T-helper 17 cell (primary cell): ENCODE measurements at places on chromosomes 16 and 17. TPM values are rescaled to one million over a fixed set of nuclear protein-coding genes. Genes with fewer than 3 reads are reported as not detected.

The SAMD14 gene
- total RNA-seq, result 5.8 TPM

The HOXB2 gene
- total RNA-seq, result 4.5 TPM

DNA sequence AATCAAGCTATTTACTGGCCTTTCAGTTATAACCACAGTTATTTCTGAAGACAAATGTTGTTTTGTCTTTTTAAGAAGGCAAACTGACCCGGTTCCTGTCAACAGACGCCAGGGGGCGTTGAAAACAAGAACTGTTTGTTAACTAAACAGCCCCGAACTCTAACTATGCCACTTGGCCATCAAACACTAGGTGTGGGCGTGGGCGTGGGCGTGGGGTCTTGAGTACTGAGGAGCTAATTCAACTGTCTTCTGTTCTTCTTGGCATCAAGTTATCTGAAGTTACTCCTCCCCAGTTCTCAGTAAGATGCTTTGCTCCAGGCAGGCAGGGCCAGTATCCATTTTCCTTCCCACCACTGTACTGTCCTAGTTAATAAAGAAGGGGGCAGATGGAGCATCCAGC, 63.3 kb upstream of the MTMR4 start:
- no peaks in the 10 kb centered on the region for H3K4me1 ChIP-seq
- no peaks in the 10 kb centered on the region for H3K27me3 ChIP-seq
- peak; percentile 24 for DNase-seq
- no peak overlapping the region for H3K27ac ChIP-seq
- H3K4me3 ChIP-seq, result no peak overlapping the region
- H3K36me3 ChIP-seq, result no peaks in the 10 kb centered on the region

DNA sequence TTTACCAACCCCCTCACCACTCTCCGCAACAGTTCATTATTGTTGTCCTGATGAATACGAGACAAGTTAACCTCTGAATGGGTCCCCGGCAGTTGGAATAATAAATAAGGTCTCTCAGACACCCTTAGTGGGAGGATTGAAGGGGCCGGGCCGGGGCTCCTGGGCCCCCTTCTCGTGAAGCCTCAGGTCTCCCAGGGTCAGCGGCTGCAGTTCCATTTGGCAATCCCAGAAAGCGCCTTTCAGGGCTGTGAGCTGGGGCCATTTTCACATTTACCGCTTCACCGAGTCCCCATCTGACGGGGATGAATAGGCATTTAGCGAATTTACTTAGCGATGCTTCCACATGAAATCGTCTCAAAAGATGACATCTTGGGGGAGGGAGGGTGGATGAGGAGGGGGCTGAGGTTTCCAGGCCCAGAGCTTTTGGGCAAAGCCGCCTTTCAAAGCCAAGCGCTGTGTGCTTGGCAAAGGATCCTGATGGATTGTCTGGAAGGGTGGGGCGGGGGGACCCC, 309.8 kb downstream of the XYLT1 start:
- H3K4me1 ChIP-seq, result peaks cover 18% of the 10 kb centered on the region
- peaks cover 10% of the 10 kb centered on the region for H3K36me3 ChIP-seq
- H3K4me3 ChIP-seq, result no peak overlapping the region
- no peak for DNase-seq
- no peak overlapping the region for H3K27ac ChIP-seq

DNA sequence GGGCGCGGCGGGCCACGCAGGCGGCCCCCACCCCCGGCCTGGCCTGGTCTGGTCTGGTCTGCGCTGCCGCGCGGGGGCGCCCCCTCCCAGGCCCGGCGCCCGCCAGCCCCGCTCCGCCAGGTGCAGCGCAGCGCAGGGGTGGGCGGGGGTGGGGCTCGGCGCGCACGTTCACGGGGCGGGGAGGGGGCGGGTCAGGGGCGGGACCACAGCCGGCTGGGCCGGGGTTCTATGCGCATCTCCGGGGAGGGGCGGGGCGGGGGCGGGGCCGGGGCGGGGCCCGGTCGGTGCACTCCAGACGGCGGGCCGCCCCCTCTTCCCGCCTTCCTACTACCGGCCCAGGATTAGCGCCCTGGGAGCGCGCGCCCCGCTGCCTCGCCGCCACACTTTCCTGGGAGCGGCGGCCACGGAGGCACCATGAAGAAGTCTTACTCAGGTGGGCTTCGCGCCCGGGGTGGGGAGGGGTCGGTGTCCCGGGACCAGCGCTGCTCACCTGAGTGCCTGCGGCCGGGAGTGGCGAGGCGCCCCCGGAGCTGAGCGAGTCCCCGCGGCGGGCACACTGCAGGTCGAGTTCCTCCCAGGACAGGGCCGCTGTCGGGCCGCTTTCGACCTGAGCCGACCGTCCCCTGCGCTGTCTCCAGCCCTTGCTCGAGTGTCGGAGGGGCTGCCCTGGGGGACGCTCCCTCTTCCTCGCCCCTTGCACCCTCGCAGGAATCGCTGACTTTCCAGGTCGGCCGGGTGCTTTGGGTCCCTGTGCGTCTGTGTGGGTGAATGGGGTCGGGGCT, 140.5 kb downstream of the SEC14L1 start:
- DNase-seq, result peak; percentile 68
- peaks cover 14% of the 10 kb centered on the region for H3K4me1 ChIP-seq
- H3K27me3 ChIP-seq, result peaks cover 28% of the 10 kb centered on the region
- peak overlapping the region; percentile 91 for H3K4me3 ChIP-seq
- no peaks in the 10 kb centered on the region for H3K36me3 ChIP-seq
- peak overlapping the region; percentile 99 for H3K27ac ChIP-seq

GRCh38 chr17:851924-852323, 69.8 kb downstream of the MRM3 start:
- DNase-seq, result no peak
- H3K4me3 ChIP-seq, result no peak overlapping the region
- H3K36me3 ChIP-seq, result no peaks in the 10 kb centered on the region
- H3K27ac ChIP-seq, result no peak overlapping the region
- peaks cover 45% of the 10 kb centered on the region for H3K27me3 ChIP-seq

DNA sequence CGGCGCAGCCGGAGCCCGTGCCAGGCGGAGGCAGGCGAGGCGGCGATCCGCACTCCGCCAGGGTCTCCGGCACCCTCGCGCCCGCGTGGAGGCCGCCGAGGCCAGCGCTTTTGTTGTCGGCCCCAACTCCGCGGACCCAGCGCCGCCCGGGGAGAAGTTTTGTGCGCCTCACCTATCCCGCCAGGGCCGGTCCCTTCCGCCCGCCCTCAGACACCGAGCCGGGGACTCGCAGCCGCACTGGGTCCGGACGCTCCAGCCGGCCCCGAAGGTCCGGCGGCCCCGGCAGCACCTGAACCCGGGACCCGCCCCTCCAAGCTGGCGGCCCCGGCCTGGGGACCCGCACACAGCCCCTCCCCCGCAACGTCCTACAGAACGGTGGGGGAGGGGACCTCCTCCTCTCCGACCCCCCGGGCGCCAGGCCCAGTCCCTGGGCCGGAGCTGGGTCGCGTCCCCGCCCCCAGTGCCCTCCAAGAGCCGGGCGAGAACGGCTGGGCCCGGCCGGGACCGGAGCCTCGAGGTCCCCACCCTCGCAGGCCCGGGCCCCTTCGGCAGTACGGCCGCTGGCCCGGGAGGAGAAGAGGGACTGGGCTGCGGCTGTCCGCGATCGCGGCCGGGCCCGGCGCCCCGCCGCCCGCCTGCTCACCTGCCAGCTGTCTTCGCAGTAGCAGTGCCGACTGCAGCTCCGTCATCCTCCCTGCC, 698 bp downstream of the UBE2G1 start:
- H3K27me3 ChIP-seq, result no peaks in the 10 kb centered on the region
- peak overlapping the region; percentile 84 for H3K4me3 ChIP-seq
- peak overlapping the region; percentile 92 for H3K27ac ChIP-seq
- DNase-seq, result peak; percentile 26
- H3K36me3 ChIP-seq, result peaks cover 2% of the 10 kb centered on the region

GRCh38 chr17:39666601-39667261, 1.5 kb upstream of the PNMT start:
- peaks cover 3% of the 10 kb centered on the region for H3K36me3 ChIP-seq
- DNase-seq, result no peak
- no peak overlapping the region for H3K27ac ChIP-seq
- H3K4me1 ChIP-seq, result peaks cover 5% of the 10 kb centered on the region

DNA sequence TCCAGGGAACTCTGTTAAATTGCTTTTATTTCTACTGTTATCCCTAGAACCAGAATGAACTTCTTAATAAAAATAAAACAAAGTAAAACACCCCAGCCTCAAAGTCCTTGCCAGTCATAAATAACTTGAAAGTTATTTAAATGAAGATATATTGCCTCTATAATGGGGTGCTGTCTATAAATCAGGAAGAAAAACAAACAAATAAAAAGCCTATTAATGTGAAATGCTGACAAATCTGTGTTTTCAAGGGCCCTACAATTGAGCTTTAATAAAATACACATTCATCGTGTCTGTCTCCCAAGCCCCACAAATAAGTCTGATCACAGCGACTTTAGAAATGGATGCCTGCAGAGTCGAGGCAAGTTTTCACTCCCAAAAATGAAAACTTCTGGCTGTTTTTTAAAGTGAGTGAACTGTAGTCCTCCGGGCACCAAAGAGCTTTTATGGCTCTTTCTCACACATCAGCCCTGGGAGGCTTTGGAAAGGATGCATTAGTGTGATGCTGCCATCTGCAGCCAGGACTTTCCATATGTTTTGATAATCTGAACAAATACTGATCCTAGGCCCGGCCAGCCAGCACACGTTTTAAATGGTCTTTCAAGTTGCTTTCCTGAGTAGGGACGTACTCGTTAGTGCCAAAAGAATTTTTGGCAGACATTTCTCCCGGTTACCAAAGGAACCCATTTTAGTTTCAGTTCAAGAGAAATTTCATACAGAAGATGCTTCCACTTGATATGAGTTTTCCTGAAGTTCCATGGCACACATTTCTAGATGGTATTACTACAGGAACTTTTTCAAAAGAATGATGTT, 16.3 kb downstream of the NACA2 start:
- H3K4me1 ChIP-seq, result no peaks in the 10 kb centered on the region
- no peak for DNase-seq
- H3K4me3 ChIP-seq, result no peak overlapping the region
- H3K27ac ChIP-seq, result no peak overlapping the region
- peaks cover 45% of the 10 kb centered on the region for H3K27me3 ChIP-seq
- no peaks in the 10 kb centered on the region for H3K36me3 ChIP-seq

GRCh38 chr16:65120831-65121721, 787 bp downstream of the CDH11 start:
- DNase-seq, result no peak
- H3K4me3 ChIP-seq, result no peak overlapping the region
- H3K4me1 ChIP-seq, result no peaks in the 10 kb centered on the region
- H3K36me3 ChIP-seq, result peaks cover 4% of the 10 kb centered on the region

GRCh38 chr16:50575743-50576142, 27.5 kb downstream of the NKD1 start:
- H3K4me1 ChIP-seq, result peaks cover 6% of the 10 kb centered on the region
- no peak overlapping the region for H3K27ac ChIP-seq
- DNase-seq, result no peak
- no peak overlapping the region for H3K4me3 ChIP-seq
- peaks cover 6% of the 10 kb centered on the region for H3K36me3 ChIP-seq

DNA sequence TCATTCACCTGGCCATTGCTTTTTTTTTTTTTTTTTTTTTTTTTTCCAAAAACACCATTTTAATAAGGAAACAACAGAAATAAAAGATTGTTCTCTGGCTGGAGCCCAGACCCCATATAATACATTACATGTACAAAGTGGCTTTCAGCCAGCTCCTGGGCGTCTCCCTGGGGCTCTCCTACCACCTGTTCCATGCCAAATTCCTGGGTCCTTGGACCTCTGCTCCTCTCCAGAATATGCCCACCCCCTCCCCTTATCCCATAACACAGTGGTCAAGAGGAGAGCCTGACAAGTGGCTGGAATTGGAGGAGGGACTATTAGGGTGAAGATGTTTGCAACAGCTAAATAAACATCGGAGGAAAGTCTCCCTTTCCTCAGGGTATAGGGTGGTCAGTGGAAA, 3.6 kb upstream of the PHF12 start:
- DNase-seq, result no peak
- H3K27ac ChIP-seq, result no peak overlapping the region
- H3K27me3 ChIP-seq, result no peaks in the 10 kb centered on the region

GRCh38 chr17:70172449-70172848, 3.1 kb downstream of the KCNJ2 start:
- H3K27ac ChIP-seq, result no peak overlapping the region
- H3K27me3 ChIP-seq, result peaks cover 68% of the 10 kb centered on the region
- no peak overlapping the region for H3K4me3 ChIP-seq
- no peak for DNase-seq
- H3K36me3 ChIP-seq, result peaks cover 3% of the 10 kb centered on the region

GRCh38 chr17:64022611-64023063, 2.2 kb upstream of the ICAM2 start:
- peaks cover 46% of the 10 kb centered on the region for H3K4me1 ChIP-seq
- H3K27ac ChIP-seq, result peak overlapping the region; percentile 100
- no peak for DNase-seq
- no peaks in the 10 kb centered on the region for H3K27me3 ChIP-seq
- no peaks in the 10 kb centered on the region for H3K36me3 ChIP-seq
- H3K4me3 ChIP-seq, result peak overlapping the region; percentile 70

- DNase-seq, result no peak
- H3K27me3 ChIP-seq, result peaks cover 6% of the 10 kb centered on the region
- H3K4me1 ChIP-seq, result peaks cover 19% of the 10 kb centered on the region
- H3K27ac ChIP-seq, result no peak overlapping the region
- no peaks in the 10 kb centered on the region for H3K36me3 ChIP-seq
These were observed 6.0 kb upstream of the GRIN2C start for GRCh38 chr17:74865504-74866197.

GRCh38 chr17:6476810-6477179, 32.5 kb downstream of the PIMREG start:
- no peaks in the 10 kb centered on the region for H3K36me3 ChIP-seq
- peaks cover 4% of the 10 kb centered on the region for H3K4me1 ChIP-seq
- H3K4me3 ChIP-seq, result no peak overlapping the region
- no peak for DNase-seq
- H3K27ac ChIP-seq, result no peak overlapping the region

- H3K27ac ChIP-seq, result no peak within 1 kb of the TSS
- peak within 1 kb of the TSS; percentile 88 for H3K4me3 ChIP-seq
- H3K4me1 ChIP-seq, result peaks cover 8% of the 10 kb centered on the region
- H3K27me3 ChIP-seq, result peaks cover 7% of the 10 kb centered on the region
- DNase-seq, result peak; percentile 83
These were observed at the start of gene PHOSPHO1 for GRCh38 chr17:49230636-49231562. Gene PHOSPHO1 (minus strand): TSS chr17:49230787. CDS start chr17:49226691, 4,096 bp downstream.

- H3K36me3 ChIP-seq, result no peaks in the 10 kb centered on the region
- no peak for DNase-seq
- H3K27me3 ChIP-seq, result no peaks in the 10 kb centered on the region
- H3K4me1 ChIP-seq, result peaks cover 8% of the 10 kb centered on the region
- H3K4me3 ChIP-seq, result no peak overlapping the region
- H3K27ac ChIP-seq, result no peak overlapping the region
These were observed 48.3 kb downstream of the BAIAP2 start for GRCh38 chr17:81083125-81083765.

GRCh38 chr16:66752379-66752778, 970 bp upstream of the DYNC1LI2 start:
- peak overlapping the region; percentile 94 for H3K27ac ChIP-seq
- peaks cover 4% of the 10 kb centered on the region for H3K36me3 ChIP-seq
- no peak for DNase-seq
- peak overlapping the region; percentile 92 for H3K4me3 ChIP-seq

DNA sequence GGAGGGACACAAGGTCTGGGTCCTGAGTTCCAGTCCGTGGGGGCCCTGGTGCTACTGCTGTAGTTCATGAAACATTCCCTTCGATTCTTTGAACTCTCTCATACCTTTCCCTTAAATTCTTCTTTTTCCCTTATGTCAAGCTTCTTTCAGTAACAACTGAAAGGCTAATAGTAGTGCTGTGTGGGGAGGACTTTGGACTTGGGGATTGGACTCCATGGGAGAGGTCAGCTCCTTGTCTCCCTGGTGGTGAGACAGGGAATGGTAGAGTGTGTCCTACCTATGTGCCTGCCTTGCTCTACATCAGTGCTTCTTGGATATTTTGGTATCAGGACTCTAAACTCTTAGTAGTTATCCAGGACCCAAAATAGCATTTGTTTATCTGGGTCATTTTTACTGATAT, 628.1 kb downstream of the WWOX start:
- H3K27ac ChIP-seq, result peak overlapping the region; percentile 19
- H3K36me3 ChIP-seq, result peaks cover 7% of the 10 kb centered on the region
- H3K4me3 ChIP-seq, result no peak overlapping the region
